ENCODE measurements at places on chromosomes 5 and 9. TPM values are rescaled to one million over a fixed set of nuclear protein-coding genes. Genes with fewer than 3 reads are reported as not detected.

DNA sequence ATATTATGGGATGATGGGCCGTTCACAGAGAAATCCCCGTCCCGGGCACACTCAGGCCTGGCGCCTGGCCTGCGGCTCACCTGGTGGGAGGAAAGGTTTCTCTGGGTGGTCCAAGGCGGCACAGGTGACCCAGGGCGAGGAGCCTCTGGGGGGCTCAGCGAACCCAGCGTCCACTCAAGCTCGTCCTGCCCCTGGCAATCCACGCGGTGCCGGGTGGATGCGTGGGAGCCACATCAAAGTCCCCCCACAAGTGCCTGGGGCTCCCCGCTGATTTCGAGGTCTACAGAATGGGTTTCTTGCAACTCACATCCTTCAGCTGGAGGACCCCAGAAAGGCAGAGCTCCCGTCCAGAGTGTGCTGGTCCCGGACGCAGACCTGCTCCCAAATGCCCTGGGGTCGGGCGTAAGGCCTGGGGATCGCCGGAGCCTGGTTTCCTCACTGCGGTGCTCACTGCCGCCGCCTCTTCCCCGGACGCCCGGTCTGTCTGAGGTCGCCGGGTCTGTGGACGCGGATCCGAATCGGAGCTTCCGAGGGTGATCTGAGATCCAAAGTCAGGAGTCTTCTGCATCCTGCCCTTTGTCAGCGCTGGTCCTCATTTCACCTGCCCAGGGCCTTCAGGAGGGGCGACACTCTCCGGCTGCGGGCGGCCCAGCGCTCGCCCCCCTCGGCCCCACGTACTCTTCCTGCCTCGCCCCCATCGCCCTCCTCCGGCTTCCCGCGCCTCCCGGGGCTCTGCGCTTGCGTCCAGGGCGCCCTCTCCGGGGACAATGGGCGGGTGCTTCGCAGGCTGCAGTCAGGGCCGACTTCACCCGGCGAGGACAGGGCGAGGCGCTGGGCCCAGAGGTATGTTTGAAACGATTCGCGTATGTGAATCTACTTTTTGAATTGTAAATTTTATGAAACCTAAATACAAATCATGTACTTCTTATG lies 20.0 kb upstream of the RUFY1 start:
- H3K27ac ChIP-seq, result no peak overlapping the region
- H3K36me3 ChIP-seq, result no peaks in the 10 kb centered on the region
- DNase-seq, result peak; percentile 84
- H3K4me3 ChIP-seq, result no peak overlapping the region
- H3K4me1 ChIP-seq, result no peaks in the 10 kb centered on the region
- H3K27me3 ChIP-seq, result no peaks in the 10 kb centered on the region

- H3K27ac ChIP-seq, result no peak overlapping the region
- DNase-seq, result no peak
- no peaks in the 10 kb centered on the region for H3K36me3 ChIP-seq
- H3K27me3 ChIP-seq, result no peaks in the 10 kb centered on the region
- peak overlapping the region; percentile 89 for H3K4me3 ChIP-seq
Measured at GRCh38 chr5:146877178-146877681, 1.3 kb downstream of the PPP2R2B start.

DNA sequence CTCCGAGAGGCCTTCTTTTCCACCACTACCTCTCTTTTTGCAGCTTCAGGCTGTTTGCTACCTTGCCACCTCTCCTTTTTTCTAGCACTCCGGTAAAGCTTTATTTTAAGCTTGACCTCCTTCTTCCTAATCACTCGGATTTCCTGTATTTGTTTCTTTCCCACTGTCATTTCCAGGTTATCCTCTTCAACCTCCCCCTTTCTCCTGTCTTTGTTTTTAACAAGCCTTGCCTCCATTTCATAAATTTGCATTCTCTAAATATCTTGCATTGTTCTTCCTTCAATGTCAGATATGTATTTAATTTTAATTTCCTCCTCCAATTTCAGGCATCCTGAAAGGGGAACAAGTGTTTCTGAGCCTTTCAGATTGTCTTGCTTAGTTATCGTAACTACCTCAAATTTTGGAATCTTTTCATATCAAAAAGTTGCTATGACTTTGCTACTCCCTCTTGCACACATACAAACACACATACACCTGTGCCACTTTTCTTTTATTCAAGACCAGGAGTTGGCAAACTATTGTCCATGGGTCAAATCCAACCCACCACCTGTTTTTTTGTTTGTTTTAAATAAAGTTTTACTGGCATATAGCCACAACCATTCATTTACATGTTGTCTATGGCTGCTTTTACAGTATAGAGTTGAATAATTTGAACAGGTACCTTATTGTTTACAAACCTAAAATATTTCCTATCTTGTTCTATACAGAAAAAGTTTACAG lies 22.7 kb downstream of the DPYSL3 start:
- no peaks in the 10 kb centered on the region for H3K36me3 ChIP-seq
- no peak overlapping the region for H3K27ac ChIP-seq
- no peak for DNase-seq
- no peaks in the 10 kb centered on the region for H3K27me3 ChIP-seq
- no peak overlapping the region for H3K4me3 ChIP-seq
- peaks cover 5% of the 10 kb centered on the region for H3K4me1 ChIP-seq

- no peaks in the 10 kb centered on the region for H3K4me1 ChIP-seq
- no peak overlapping the region for H3K4me3 ChIP-seq
- no peaks in the 10 kb centered on the region for H3K27me3 ChIP-seq
- H3K36me3 ChIP-seq, result no peaks in the 10 kb centered on the region
- DNase-seq, result no peak
Measured at GRCh38 chr5:105821800-105822199, 1848.9 kb downstream of the EFNA5 start.

DNA sequence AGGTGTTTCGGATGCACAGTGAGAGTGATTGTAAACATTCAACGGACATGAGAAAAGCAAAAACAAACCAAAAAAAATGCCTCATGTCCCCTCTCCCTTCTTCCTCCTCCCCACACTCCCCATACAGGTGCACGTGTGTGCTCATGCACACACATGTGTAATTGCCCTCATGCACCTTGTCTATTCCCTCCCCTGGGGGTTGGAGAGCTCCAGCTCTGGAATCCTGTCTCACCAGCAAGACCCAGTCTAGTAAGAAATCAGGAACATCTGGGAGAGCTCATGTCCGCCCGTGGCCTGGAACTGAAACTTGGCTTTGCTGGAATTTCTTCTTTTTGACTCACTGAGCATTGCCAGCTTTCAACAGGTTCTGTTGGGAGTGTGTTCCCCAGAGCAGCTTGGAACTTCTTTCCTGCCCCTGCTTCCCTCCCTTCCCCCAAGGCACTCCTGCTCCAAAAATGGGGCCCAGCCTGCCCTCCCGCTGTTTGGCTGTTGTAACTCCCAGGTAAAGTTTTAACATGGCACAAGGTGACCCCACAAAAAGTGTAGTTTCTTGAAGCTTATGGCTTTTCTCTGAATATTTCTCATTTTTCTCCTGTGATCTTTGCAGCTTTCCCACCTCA lies 190.1 kb downstream of the NR3C1 start:
- no peaks in the 10 kb centered on the region for H3K4me1 ChIP-seq
- H3K27me3 ChIP-seq, result no peaks in the 10 kb centered on the region
- no peak for DNase-seq
- no peak overlapping the region for H3K4me3 ChIP-seq

DNA sequence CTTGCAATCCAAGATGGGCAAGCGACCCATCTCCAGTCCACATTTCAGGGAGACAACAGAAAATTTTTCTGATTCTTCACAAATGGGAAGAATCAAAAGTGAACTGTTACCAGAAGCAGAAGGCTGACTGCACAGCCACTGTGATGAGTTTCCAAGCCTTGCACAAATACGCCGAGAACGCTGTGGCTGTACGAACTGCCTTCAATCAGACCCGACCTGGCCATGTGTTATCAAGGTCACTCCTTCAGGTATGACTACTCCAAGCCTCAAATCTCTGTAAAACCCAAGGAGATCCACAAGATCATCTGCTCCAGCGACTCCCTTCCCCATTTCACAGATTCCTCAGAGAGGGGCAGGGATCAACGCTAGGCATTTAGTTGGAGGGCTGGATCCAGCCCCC lies 26.9 kb downstream of the RAPGEF1 start:
- no peak for DNase-seq
- H3K27me3 ChIP-seq, result no peaks in the 10 kb centered on the region
- H3K4me3 ChIP-seq, result no peak overlapping the region

DNA sequence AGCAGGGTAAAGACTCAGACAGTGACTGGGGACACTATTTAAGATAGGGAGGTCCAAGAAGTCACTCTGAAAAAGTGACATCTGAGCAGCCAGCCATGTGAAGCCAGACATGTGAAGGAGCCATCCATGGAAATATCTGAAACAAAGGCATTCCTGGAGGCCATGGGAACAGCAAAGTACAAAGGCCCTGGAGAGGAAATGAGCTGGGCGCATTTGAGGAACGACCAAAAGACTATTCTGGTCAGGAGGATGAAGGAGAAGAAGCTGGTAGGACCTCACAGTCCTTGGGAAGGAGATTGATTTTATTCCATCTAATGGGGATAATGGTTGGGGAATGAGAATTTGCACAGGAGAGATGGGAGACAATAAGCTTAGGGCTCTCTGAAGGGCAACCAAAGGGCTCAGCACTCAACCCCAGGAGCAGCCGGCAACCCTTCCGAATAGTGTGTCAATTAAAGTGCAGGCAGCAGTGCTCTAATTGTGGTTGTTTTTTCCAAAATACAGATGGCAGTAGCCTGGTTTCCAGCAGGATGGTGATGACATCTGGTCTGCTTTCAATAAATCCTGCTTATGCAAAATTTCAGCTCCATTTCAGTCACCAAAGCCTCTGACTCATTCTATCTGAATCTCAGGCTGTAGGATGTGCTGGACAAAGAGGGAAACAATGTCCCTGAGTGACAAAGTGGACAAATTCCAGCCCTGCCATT lies 26.7 kb downstream of the FOXI1 start:
- DNase-seq, result no peak
- H3K4me3 ChIP-seq, result no peak overlapping the region
- H3K36me3 ChIP-seq, result no peaks in the 10 kb centered on the region
- no peaks in the 10 kb centered on the region for H3K4me1 ChIP-seq
- H3K27me3 ChIP-seq, result peaks cover 2% of the 10 kb centered on the region

- H3K36me3 ChIP-seq, result no peaks in the 10 kb centered on the region
- no peak overlapping the region for H3K4me3 ChIP-seq
- no peaks in the 10 kb centered on the region for H3K4me1 ChIP-seq
- H3K27me3 ChIP-seq, result no peaks in the 10 kb centered on the region
Measured at GRCh38 chr5:147956842-147957223, 50.5 kb upstream of the C5orf46 start.

- H3K27me3 ChIP-seq, result no peaks in the 10 kb centered on the region
- no peak overlapping the region for H3K4me3 ChIP-seq
- peaks cover 4% of the 10 kb centered on the region for H3K4me1 ChIP-seq
- DNase-seq, result no peak
- no peaks in the 10 kb centered on the region for H3K36me3 ChIP-seq
- no peak overlapping the region for H3K27ac ChIP-seq
Measured at GRCh38 chr9:75983319-75984045, 93.0 kb downstream of the PCSK5 start.

DNA sequence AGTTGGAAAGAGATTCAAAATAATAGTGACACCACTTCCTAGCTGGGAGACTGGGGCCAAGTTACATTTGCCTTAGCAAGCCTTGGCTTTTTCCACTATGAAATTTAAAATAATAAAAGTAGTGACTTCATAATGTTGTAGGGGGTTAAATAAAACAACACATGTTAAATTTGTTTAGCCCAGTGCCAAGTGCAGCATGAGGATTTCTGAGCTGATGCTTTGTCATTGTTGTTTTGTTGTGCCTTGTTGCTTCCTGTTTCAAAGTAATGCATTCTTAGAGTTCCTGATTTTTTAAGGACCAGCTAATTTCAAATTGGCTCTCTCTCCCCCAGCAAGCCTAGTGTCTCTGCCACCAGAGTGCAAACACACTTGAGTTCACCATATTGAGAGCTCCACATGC lies 270.7 kb upstream of the PAPPA start:
- H3K27ac ChIP-seq, result no peak overlapping the region
- peaks cover 5% of the 10 kb centered on the region for H3K4me1 ChIP-seq
- no peak overlapping the region for H3K4me3 ChIP-seq
- H3K36me3 ChIP-seq, result no peaks in the 10 kb centered on the region
- H3K27me3 ChIP-seq, result no peaks in the 10 kb centered on the region

GRCh38 chr5:128491291-128491690 lies 46.8 kb downstream of the FBN2 start:
- no peak for DNase-seq
- no peaks in the 10 kb centered on the region for H3K36me3 ChIP-seq
- H3K4me3 ChIP-seq, result no peak overlapping the region

DNA sequence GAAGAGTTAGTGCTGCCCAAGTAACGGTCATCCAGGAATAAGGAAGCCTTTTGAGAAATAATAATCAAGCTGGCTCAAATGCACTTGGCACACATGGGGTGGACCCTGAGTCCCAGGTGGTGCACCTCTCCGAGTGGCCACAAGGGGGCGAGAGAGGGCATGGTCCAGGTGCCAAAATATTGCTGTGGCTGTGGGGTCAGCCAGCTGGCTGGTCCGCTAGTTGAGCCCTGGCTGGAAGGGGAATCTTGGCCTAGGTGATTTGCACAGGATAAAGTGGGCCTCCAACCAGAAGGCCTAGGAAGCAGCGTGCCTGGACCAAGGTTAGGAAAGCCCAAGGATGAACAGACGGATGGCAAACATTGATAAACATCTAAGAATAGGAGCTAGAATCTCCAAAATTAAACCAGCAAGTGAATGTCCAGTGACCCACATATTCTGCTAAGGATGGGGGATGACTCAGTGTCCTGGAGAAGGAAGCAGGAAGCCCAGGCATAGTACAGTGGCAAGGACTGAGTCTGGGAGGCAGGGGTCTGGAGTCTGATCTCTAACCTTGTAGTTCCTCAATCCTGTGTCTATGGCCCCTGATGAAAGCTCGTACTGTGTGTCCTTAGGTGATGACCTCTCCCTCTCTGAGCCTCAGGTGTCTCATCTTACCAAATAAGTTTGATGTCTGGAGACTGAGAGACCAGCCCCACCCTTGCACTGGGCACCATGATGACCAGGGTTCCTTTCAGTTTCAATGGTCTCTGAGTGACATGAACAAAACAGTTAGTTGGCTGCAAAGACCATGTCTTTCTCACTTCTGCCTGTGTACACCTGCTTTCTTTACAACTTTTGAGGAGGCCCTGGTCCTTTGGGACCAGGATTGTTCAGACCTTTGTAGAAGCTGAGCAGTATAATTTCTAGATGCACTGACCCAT lies 19.2 kb upstream of the SHB start:
- DNase-seq, result peak; percentile 79
- no peak overlapping the region for H3K4me3 ChIP-seq
- H3K36me3 ChIP-seq, result no peaks in the 10 kb centered on the region
- no peak overlapping the region for H3K27ac ChIP-seq
- H3K4me1 ChIP-seq, result no peaks in the 10 kb centered on the region

GRCh38 chr5:42948961-42949347 lies 91.2 kb downstream of the ANXA2R start:
- H3K27ac ChIP-seq, result no peak overlapping the region
- H3K27me3 ChIP-seq, result no peaks in the 10 kb centered on the region
- no peak overlapping the region for H3K4me3 ChIP-seq
- no peaks in the 10 kb centered on the region for H3K4me1 ChIP-seq
- no peaks in the 10 kb centered on the region for H3K36me3 ChIP-seq

Gene FAM221B
- not detected for polyA plus RNA-seq

Gene FRMD3
- polyA plus RNA-seq, result 4.8 TPM

Gene PCDHGA10
- 1.1 TPM for polyA plus RNA-seq

Gene PDGFRB
- 44.0 TPM for polyA plus RNA-seq

Gene ROPN1L
- polyA plus RNA-seq, result 0.88 TPM

Gene CCNO
- polyA plus RNA-seq, result 10.1 TPM

Gene CORO2A
- polyA plus RNA-seq, result 0.31 TPM
